ENCODE measurements at places on chromosomes 5 and 9.
A peak's percentile ranks its signal among the peaks of the same experiment; 100 is the strongest.

GRCh38 chr9:122226142-122226757 is 2.5 kb downstream of the LHX6 start:
- DNase-seq, result no peak

DNA sequence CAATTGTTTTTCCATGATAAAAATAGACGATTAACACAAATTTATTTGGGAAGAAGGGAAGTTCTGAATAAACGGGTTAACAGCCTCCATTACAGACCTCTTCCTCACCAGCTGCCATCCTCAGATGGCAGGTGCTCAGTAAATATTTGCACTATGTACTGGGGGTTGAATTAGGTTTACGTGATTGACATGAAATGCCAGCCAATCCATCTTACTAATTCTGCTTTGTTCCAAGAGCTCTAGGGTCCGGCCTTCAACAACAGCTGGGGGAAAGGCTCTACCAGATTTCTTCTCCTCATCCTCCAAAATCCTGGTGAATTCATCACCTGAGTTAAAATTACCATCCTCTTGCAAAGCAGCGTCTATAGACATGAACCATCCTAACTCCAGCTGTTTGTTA is 104.6 kb downstream of the MTX3 start:
- DNase-seq, result no peak

GRCh38 chr5:15579193-15579990 is 79.4 kb downstream of the FBXL7 start:
- DNase-seq, result no peak

DNA sequence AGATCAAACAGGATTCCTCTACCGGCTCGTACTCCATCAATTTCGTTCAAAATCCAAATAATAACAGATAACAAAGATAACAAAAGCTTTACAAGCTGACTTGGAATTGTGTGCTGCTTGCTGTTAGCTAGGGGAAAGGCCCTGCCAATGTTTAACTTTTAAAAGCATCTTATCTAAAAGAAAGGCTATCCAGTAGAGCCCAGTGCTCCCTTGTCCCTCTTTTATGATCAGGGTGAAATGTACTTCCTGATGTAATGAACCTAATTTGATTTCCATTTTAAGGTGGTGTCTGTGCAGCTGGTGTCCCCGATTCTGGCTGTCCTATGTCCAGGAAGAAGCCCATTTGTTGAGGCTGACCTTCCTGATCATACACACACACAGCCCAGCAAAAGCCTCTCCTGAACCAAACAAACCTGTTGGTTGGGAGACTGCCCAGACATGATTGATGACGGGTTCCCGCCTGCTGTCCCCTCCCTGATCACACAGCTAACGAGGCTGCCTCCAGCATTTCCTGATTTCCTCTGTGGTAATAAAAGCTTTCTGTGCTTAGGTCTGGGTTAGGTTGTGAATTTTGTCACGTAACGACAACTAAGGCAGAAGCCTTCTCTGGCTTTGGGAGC is 54.1 kb downstream of the PWWP2A start:
- DNase-seq, result no peak

DNA sequence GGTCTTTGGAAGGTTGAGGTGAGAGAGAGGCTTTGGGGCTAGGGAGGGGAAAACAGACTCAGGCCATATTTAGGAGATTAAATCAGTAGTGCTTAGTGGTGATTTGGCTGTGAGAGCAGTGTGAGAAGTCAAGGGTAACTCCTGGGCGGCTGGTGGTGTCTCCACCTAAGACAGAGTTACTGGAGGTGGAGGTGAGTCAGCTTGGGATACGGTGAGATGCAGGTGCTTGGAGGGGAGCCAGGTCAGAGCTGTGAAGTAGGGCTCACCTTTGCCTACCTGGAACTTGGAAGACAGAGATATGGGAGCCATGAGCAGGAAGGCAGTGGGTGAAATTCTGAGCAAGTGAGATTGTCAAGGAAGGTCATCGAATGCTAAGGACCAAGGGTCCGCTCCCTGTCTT is 24.5 kb downstream of the RGS3 start:
- DNase-seq, result no peak

GRCh38 chr5:6597557-6597956 is 35.3 kb downstream of the NSUN2 start:
- no peak for DNase-seq

DNA sequence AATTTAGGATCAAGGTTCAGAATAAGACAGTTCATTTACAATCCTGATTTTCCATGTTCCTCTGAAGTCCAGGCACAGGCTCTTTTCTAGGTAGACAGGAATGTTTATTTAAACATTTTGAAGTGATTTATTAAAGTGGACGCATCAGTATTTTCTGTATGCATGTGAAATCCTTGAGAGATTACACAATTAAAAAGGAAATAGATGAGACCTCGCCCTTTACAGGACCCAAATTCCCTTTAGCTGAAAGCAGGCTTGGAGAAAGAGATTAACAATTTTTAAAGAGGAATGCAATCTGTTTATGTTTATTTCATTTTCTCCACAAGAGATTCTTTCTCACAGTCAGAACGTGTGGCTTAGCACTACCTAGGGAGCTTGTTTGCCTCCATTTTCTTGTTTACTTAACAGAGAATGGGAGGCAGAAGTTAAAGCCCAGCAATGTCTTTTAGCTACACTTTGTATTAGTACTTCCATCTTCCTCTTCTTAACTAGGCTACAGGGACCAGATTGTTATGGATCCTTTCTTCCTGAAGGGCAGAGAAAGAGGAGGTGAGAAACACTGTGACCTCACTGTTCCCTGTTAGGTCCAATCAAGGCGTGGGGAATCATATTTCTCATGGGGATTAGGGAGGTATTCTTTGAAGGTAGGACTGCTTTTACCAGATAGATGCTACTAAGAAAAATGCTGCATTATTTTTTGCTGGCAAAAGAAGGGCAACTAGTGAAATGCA is 416.0 kb downstream of the SH3GL2 start:
- no peak for DNase-seq

DNA sequence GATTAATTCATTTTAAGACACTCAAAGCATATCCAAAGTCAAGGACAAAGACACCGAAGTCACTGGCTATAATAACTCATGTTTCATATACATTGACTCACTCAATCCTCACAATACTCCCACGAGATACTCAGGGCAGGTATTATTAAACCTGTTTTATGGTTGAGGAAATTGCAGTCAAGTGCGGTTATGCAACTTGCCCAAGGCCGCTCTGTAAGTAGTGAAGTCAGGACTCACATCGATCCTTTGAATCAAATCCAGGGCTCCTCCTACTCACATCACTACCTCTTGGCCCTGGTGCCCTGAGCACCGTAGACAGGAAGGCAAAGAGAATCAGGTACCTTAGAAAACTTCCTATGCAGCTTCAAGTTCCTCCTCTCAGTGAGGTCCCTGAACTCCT is 87.8 kb upstream of the APC start:
- DNase-seq, result peak; percentile 39

- peak; percentile 8 for DNase-seq
These were observed 53.0 kb downstream of the CDC14B start for GRCh38 chr9:96566498-96567202.

DNA sequence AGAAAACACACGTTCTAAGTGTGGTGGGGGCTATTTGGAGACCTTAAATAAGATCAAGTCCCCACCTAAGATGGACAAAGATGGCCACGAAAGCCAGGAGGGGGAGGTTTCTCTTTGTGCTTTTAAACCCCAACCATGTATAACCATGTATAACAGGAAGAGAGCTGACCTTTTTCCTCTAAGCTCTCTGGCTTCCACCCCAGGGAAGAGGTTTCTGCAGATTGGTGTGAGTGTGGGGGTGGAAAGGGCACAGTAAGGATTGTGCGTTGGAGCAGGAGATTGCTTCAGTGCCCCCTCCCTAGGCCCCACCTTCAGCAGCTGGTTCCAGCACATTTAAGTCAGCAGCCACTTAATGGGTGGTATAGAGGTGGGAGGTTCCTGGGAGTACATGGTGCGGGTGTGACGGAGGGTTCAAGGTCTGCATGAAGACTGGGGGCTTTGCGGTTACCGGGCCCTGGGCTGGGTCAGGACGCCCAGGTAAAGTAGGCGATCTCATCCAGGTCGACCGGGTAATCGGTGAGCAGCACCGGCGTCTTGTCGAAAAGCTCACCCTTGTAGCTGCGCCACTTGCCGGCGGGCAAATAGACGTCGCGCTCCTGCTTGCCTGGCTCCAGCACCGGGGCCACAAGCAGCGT is 6.2 kb downstream of the MYORG start:
- no peak for DNase-seq

DNA sequence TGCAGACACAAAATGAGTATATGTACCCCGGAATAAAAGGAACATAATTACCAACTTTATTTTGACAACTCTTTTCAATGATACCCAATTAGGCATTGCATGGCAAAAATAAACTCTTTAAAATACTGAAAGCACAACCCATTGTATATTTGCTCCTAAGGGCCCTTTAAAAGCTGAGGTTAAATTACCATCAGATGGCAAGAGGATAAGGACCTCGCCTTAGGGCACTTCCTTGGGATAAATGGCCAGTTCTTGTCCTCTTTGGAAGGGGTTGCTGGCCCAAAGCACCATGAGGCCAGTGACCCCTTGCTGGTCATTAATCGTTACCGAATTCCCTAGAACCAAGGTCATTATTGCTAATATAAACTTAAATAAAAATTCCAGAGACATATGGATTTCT is 46.0 kb downstream of the EBF1 start:
- DNase-seq, result no peak

GRCh38 chr5:107532169-107532878 is 138.4 kb downstream of the EFNA5 start:
- DNase-seq, result no peak

DNA sequence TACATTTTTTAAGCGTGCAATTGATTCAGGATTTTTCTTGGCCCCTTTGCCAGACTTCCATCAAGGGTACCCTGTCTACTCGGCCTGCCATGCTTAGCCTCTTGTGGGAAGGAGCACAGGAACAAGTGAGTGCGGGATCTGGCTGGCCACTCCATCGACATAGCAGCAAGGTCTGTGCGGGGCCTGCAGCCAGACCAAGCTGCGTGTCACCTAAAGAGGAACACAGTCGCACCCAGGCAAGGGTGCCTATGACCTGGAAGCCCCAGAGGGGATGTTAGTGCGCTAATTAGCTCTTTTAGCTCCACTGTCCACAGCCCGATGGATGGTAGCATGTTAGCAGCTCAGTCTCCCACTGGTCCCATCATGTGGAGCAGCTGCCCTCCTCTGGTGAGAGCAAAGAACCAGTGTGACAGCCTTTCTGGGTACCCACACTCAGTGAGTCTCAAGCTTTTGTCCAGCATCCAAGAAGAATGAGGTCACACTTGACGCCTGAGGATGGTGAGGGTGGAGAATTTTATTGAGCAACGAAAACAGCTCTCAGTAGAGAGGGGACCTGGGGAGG is 38.7 kb downstream of the FTMT start:
- DNase-seq, result no peak

DNA sequence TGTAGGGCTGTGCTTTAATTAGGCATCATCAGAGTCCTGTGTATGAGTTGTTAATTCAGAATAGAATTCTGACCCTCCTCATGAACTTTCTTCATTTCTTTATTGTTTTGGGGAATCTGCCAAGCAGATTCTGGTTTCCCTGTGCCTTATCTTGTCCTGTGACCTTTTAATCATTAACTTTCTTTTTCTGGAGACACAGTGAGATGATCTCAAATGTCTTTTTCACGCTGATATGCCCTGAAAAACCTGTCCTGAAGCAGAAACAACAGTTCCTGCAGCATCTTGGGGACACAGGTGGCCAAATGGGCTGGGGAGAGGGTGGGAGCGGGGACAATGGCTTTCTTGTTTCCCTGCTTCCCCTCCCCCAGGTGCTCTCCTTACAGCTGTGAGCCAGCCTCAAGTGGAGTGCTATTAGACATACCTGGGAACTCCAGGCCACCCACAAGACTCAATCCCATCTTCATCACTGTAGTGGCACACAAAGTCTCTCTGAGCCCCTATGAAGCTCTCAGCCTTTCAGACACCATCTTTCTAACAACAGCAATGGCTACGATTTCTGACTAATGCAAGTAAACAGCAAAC is 213.8 kb downstream of the ATP10B start:
- no peak for DNase-seq

- no peak for DNase-seq
These were observed 3.4 kb downstream of the G3BP1 start for GRCh38 chr5:151775025-151775606.

DNA sequence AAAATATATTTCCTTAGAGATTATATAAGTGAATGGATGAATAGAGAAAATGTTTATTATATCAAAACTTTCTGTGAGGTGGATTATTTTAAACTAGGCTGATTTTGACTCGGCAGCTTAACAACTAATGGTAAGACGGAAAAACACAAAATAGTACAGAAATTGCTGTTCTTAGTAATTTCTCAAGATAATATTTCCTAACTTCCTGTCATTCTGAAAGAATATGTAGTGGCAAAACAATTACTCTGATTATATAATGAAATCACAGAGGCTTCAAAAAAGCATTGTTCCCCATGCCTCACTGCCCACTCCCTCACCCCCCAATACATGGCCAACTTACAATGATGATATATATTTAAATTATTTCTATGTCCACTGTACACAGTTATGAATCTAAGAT is 85.4 kb downstream of the YTHDC2 start:
- no peak for DNase-seq

DNA sequence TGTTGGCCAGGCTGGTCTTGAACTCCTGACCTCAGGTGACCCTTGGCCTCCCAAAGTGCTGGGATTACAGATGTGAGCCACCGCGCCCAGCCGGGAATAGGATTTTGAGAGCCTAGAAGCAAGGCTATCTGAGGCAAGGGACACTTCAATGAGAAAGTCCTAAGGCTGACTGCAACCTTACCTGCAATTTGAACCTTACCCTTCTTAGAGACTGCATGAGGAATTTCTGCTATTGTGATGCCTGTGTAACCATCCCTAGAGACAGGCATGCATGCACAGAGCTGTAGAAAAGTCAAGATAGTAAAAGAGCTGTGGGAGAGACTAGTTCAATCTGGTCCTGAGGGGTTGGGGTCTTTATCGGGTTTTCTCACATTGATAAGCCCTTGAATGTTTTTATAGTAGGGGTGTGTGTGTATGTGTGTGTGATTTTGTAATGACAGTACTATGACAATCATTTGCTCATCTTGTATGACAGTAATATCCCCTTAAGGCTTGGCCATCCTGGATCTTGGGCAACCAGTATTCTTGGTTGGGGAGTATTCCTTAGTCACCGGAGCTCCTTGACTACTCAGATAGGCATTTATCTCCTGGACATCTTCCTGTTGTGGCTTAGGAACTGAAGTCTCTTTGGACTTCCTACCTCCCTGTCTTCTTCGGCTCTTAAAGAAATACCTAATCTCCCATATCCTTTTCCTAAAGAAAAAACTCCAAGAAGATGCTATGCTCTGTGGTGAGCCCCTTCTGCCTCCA is 11.2 kb downstream of the DNAJB5 start:
- no peak for DNase-seq

Data from NCI-H1436 (cell line).